CD4-positive, alpha-beta T cell treated with Interleukin-6 for 4 hours (primary cell): ENCODE measurements at places on chromosomes 12 and 14.

GRCh38 chr12:45354399-45354798 is 138.5 kb downstream of the ANO6 start:
- no peak for DNase-seq

DNA sequence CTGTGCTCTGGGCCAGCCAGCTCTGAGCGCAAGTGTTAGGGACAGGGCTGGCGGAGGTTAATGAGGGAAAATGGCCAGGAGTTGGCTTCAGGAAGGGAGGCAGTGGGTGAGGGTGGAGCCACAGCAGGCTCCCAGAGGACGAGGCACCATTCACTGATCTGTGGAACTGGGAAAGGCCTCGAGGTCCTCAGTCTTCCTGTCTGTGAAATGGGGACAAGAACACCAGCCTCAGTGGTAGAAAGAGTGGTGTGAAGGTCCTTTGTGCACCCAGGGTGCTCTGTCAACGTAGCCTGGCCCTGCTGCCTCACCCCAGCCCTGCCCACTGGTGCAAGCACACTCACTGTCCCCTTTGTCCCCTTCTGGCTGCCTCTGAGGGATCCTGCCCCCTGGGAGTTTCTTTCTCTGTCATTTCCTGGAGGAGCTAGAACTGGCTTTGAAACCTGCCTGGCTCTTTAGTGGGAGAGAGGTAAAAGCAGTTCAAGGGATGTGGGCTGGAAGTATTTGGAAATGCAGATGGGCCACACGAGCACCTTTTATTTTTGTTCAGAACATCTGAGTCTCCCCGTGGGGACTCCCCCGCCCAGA is 25.0 kb downstream of the SYNDIG1L start:
- no peak for DNase-seq

DNA sequence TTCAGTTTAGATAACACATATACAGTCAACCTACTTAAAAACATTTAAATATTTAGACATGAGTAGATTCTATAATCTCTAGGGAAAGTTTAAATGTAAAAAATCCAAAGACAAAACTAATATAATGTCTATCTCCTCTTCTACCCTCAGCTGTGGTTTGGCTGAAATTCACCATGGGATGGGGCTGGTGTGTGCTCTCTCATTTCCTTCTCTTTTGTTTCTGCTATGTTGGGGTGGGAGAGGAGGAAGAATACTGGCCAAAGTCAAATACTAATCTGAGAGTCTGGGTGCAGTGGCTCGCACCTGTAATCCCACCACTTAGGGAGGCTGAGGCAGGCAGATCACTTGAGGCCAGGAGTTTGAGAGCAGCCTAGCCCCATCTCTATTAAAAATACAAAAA is 1673.9 kb upstream of the SEL1L start:
- DNase-seq, result no peak

GRCh38 chr12:14256121-14256520 is 109.4 kb upstream of the ATF7IP start:
- peak; percentile 72 for DNase-seq

- peak; percentile 47 for DNase-seq
Observed at GRCh38 chr14:76710056-76711010, 50.9 kb upstream of the VASH1 start.

- DNase-seq, result no peak
Observed at GRCh38 chr14:51082349-51082748, 12.6 kb downstream of the TRIM9 start.

DNA sequence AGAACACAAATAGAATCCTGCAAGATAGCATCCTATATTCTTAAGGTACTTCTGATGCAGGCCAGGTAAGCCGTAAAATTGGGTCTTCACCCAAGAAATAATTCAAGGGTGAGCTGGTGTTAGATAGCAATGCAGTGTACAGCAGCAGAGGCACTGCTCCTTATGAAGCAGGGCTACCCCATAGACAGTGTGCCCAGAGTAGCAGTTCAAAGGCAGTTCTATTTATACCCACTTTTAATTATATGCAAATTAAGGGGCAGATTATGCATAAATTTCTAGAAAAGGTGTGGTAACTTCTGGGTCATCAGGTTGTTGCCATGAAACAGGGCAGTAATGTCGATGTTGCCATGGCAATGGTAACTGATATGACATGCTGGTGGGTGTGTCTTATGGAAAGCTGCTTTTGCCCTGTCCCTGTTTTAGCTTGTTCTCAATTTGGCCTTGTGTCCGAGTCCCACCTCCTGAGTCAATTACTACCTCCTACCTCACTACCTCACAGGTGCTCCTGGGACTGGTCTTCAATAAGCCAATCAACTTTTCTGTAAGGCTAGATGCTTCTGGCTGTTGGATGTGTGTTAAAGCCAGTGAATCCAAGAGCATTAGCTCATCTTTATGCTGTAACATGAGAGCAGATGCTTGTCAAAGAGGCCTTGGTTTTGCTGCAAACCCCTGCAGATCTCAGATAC is 61.0 kb downstream of the PPM1A start:
- no peak for DNase-seq

- no peak for DNase-seq
Observed at GRCh38 chr14:23751616-23752015, 115.5 kb downstream of the DHRS2 start.

GRCh38 chr12:106854723-106855122 is 80.2 kb downstream of the RIC8B start:
- DNase-seq, result no peak

DNA sequence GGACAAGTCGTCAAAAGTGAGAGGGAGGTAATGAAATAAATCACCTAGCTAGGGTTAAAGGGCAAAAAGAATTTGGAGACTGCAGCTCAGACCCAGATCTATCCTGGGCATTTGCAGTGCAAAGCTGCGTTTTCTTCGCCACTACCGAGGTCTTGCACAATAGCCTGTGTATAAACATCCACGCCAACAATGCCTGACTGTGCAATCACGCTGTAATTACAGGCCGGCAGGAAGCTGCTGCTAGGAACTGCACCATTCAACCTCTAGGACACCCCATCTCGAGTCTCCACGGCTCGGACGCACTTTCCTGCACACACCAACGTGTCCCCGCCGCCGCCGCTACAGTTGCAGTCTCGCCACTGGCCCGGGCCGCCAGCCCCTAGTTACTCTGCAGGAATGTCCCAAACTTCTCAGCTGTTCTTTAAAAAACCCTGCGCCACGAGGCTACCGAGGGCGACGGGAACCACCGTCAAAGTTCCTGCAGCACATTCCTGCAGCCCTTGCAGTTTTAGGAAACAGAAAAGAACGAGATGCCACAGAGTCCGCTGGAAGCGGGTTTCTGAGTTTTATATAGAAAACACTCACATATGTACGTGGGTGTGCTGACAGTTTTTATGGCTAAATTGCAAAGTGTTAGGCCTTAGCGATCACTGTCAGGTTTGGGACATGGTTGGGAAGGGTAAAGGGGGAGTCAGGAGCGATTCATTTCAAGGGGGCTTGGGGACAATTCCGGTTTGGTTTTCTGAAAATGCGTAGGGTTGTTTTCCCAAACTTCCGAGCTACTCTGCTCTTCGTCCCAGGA is 65.6 kb upstream of the PTGR2 start:
- DNase-seq, result peak; percentile 72

DNA sequence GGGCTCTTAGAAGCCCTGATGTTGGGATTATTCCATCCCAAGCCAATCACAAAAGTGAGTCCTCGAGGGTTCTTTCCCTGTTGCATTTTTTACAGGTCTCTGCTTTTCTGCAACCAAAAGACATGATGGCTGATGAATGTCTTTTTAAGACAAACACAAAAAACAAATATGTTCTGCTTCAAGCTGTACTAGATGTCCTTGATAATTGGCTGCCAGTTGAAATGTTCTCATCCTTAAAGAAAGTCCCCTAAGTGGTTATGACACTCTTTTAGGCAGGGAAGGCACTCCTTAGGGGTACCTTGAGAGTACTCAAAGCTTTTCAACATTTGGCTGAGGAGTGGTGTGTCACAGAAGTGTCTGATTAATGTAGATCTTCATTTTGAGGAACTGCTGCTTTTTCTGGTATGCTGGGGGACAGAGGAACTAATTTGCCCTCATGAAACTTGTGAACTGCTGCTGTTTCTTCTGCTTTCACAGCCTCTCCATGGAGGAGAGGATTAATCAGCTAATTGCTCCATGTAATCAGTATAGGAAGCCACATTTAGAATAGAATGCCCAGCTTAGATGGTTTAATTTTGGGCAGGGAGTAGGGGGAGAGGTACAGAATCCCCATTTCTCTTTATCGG is 22.8 kb upstream of the IGF1 start:
- DNase-seq, result no peak

DNA sequence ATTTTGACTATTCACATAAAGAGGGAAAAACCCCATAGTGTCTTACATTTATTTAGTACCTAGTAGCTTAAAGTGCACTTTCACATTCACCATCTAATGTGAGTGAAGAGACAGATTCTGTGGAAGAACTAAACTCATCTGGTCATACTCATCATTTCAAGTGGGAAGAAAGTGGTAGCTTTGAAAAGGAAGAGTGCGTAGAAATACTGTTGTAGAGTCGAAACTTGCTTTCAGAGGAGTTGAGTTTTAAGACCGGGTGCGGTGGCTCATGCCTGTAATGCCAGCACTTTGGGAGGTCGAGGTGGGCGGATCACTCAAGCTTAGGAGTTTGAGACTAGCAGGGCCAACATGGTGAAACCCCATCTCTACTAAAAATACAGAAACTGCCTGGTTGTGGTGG is 222.2 kb downstream of the ERC1 start:
- no peak for DNase-seq

GRCh38 chr12:38625306-38625705 is 280.1 kb downstream of the CPNE8 start:
- no peak for DNase-seq

DNA sequence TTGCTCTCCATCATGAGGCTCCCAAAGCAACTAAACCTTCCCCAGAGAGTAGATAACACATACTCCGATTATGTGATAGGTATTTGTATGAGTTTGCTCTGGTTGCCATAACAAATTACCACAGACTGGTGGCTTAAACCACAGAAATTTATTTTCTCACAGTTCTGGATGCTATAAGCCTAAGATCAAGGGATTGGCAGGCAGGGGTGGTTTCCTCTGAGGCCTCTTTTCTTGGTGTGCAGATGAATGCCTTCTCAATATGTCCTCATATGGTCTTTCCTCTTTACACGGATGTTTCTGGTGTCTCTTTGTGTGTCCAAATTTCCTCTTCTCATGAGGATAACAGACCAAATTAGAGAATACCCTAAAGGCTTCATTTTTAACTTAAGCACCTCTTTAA is 285.8 kb upstream of the GRIP1 start:
- DNase-seq, result peak; percentile 33

GRCh38 chr14:33131801-33132200 is 193.1 kb downstream of the NPAS3 start:
- DNase-seq, result no peak

GRCh38 chr12:15733136-15733535 is 56.1 kb downstream of the EPS8 start:
- no peak for DNase-seq

GRCh38 chr14:105131241-105131640 is 37.3 kb downstream of the JAG2 start:
- no peak for DNase-seq

DNA sequence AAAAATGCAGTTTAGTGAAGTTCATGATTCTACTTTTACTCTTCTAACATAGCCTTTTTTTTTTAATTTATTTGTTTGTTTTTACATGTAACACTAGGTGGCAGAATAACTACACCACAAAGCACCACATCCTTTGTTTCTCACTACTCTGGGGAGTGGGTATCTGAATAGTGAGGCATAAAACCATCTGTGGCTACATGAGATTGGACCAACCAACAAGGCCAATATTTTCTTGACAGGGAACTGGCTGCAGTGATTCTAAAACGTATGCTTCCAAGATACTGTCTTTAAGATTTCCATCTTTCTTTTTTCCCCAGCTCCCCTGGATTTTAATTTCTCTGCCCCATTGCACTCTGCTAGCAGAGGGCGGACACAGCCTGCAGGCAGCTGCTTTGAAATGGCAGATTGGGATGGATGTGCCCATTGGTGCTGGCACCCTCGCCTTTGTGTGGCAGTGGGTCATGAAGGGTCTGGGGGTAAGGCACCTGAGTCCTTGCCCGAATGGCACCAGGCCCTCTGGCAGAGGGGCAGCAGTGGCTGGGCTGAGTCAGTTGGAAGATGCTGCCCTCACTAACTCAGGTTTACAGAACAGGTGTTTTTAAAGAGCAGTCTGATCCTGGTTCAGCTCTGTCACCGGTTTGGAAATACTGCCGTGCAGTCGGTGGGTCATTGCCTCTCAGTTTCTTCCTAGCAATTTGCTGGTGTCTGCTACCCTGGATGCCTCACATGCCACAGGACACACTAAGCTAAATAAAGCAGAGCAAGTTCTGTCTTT is 429.1 kb downstream of the RAD51B start:
- DNase-seq, result no peak

GRCh38 chr12:77615332-77615731 is 215.4 kb upstream of the NAV3 start:
- no peak for DNase-seq

GRCh38 chr12:113220593-113221180 is 577 bp upstream of the TPCN1 start:
- no peak for DNase-seq

DNA sequence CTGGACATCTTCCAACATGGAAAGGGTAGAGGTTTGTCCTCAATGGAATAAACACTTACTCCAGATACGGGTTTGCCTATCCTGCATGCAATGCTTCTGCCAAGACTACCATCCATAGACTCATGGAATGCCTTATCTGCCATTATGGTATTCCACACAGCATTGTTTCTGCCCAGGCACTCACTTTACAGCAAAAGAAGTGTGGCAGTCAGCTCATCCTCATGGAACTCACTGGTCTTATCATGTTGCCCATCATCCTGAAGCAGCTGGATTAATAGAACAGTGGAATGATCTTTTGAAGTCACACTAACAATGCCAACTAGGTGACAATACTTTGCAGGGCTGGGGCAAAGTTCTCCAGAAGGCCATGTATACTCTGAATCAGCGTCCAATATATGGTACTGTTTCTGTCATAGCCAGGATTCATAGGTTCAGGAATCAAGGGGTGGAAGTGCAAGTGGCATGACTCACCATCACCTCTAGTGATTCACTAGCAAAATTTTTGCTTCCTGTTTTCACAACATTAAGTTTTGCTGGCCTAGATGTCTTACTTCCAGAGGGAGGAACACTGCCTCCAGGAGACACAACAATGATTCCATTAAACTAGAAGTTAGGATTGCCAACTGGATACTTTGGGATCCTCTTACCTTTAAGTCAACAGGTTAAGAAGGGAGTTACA is 140.4 kb downstream of the SLC35F4 start:
- DNase-seq, result no peak

DNA sequence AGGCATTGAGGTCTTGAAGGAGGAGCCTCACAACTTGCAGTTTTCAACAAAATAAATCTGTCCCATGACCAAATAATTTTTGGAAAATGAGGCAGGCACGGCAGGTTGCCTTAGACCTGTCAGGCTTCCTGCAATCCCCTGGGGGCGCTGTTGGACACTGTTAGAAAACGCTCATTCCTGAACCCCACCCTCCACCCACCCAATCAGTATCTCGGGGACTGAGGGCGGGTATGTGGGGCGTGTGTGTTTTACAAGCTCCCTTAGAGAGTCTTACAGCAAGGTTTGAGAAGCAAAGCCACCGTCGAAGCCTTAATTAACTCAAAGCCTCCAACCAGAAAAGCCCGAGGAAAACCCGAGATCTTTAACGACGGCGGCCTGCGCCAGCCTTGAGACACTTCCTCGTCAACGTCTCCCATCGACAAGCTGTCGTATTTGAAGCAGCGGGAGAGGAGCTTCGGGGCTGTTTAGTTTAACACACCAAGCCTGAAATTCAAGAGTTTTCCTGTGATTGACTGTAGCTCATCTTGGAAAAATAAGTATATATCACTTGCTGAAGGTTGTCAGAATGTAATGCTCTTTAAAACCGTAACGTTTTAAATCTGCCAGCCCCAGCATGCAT is 123.0 kb downstream of the GLT1D1 start:
- no peak for DNase-seq
